ENCODE measurements at places on chromosomes 2 and 18.

- DNase-seq = no peak
Observed at GRCh38 chr18:22101731-22102130, 67.7 kb upstream of the GATA6 start.

GRCh38 chr2:78416625-78417300, 608.7 kb upstream of the REG3G start:
- DNase-seq = no peak

DNA sequence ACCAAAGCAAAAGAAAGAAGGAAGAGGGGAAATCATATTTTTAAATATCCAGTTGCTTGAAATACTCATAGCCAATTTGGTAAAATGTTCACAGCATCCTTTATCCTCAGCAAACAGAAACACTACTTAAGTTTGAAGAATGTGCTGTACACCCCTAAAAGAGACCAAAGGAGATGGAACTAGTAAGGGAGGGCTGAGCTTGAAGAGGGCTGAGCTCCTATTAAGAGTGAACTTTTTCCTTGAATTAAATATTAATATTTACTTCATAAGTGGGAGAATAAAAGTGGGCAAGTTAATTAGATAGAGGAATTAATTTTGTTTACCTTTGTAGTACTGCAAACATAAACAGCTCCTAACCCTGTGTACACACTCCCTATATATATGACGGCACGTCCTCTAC, 7.0 kb downstream of the EVX2 start:
- no peak for DNase-seq

DNA sequence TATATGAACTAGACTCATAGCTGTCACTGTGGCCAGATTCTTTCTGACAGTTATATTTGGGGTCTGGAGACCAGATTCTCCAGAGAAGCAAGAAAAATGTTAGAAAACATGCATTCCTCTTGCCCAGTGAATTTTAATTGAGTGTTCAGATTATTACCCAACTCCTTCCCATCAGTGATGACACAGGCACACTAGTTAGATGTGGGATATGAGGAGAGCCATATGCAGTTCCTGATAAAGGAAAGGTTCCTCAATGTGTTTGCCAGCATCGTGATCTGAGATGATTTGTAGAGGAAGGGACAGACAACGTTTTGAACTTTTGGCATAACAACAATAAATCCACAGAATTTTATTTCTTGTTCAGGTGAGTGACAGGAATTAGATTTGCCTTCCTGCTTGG, 308.6 kb downstream of the PIEZO2 start:
- no peak for DNase-seq

DNA sequence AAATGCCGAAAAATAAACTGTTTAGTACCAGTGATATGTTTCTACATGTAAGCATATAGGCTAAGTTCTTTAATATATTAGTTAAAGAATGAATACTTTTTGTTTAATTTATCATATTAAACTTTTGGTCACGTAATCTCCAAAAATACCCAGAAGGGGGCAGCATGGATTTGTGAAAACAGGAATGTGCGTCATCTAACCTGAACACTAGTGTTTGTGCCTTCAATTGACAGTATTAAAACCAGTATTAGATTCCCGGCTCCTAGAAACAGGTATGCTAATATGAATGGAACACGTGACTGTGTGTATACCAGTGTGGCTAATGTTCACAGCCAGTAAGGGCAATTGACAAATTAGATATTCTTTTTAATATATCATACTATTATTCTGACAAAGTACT, 51.8 kb downstream of the WDR7 start:
- peak; percentile 23 for DNase-seq

GRCh38 chr2:43399515-43400264, 173.3 kb upstream of the ZFP36L2 start:
- no peak for DNase-seq

DNA sequence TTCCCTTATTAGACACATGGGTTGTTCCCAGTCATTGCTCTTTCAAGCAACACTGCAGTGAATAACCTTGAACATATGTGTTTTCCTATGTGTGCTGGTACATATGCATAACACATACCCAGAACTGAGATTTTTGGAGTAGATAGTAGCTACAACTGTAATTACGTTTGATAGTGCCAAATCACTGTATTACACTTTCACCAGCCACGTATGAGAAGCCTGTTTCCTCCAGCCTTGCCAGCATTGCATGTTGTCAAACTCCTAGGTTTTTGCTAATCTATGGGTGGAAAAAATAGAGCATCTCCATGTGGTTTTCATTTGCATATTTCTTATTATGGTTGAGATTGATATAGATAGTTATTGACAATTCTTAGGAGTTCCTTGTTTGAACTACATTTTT, 56.5 kb upstream of the ACSL3 start:
- DNase-seq = no peak

DNA sequence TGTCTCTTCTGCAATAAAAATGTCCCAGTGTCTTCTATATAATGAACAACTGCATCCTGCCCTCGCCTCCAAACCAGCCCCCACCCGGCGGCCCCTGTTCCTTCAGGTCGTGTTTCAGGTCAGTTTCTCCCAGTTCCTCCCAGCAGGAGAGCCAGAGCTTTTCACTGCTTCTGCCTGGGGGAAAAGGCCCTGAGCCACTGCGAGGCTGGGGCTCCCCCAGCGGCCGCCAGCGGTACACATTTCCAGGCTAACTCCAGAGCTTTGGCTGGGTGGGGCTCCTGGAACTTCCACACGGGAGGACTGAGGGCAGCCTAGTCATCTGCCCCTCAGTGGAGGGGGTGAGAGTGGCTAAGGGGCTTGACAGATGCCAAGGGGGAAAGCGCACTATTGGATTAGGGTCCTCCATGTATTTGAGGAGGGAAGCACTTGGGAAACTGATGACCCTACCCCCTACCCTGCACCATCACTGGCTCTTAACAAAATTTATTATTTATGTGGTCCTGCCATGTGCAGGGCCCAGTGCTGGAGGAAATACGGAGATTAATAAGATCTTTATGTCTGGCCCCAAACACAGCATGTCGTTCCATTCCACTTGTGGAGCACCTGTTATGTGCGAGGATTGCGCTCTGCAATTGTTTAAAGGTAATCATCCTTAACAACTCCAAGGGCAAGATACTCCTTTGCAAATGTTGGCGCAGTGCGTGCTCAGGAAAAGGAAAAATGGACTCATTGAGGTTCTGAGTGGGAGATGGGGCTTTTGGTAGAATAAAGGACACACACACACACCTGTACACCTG, 17.3 kb upstream of the CYS1 start:
- peak; percentile 51 for DNase-seq

GRCh38 chr2:113253453-113253852, 25.3 kb downstream of the PAX8 start:
- DNase-seq = no peak

DNA sequence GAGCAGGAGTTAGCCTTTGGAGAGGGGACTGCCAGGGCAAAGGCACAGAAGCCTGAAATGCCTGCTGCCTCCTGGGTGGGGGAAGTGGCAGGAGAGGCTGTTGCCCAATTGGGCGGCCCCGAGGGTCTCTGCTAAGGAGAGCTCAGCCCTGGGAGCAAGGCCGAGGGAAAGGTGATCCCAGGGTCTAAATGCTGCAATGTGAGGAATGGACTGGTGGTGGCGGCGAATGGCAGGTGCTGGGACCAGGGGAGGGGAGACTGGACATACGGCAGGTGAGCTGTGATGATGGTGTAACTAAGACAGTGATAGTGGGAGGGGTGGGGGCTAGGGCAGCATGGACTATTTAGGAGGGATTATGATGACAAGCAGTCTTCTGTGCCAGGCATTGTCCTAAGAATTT, 104.0 kb downstream of the DYSF start:
- no peak for DNase-seq

DNA sequence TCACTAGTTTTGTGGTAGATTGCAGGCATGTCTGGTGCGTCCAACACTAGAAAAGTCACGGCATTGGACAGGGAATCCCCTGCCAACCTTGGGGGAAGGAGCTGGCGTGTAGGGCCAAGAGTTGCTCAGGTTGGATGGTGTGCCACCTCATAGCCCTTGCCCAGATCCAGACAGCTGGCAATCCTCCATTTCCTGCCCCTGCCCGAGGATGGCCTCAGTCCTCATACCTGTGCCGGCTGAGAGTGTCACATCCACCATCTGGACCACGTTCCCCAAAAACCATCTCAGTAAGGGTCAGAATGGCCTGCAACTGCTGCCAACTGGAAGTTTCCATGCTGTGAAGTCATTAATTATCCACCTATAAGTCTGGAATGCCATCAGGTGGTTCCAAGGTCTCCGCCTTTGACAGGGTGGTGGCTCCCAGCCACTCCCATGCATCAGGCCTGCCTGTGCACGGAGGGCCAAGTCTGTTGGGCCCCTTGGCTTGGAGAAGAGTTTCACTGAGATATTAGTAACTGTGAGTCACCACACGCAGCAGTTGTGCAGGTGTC, 55.0 kb downstream of the IMPA2 start:
- DNase-seq = no peak

- peak; percentile 27 for DNase-seq
Observed at GRCh38 chr2:71856773-71857525, 290.7 kb downstream of the CYP26B1 start.

- no peak for DNase-seq
Observed at GRCh38 chr18:76886112-76886511, 63.8 kb downstream of the ZNF236 start.

DNA sequence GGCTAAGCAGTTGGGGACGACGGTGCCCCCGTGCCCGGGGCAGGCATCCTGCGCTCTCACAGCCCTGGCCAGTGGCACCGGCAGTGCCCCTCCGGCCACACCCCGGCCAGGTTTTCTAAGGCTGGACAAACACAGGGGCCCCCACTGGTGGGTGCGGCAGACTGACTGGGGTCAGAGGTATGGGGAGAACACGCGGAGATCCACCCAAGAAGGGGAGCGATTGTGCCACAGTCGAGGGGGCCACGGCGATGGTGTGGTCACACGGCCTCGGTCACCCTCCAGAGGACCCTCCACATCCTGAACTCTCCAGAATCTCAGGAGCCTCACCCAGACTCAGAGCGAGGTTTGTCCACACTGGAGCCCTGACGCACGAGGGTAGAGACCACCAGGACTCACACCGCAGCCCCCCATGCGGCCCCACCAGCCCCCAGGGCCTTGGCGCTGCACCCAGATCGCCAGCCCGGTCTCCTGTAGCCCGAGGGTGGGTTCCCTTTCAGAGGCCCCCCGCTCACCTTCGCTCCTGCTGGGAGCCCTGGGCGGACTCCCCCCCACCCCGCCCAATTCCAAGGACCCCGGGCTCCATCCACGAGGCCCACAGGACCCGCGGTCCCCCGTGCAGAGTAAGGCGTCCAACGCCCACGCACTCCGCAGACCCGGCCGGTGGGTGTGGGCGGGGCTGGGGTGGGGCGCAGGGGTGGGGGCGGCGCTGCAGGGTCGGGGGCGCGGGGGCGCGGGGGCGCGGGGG, 15.2 kb downstream of the PDCD1 start:
- DNase-seq = no peak

DNA sequence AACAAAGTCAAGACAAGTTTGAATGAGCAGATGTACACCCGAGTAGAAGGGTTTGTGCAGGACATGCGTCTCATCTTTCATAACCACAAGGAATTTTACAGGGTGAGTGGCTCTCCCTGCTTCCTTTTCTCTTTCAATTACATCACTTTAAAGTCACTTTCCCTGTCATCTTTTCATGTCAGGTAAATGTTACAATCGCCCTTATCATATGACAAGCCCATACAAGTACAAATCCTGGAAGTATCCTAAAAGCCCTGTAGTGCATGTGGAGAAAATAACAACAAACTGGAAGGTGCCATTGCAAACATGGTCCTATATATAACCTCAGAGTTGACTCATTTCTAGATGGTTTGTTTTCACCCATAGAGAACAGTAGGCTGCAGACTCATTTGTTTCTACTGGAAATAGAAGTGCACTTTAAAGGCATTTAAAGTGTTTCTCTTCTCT, 126.0 kb downstream of the SP100 start:
- DNase-seq = no peak

- DNase-seq = no peak
Observed at GRCh38 chr18:72742002-72742401, 125.8 kb downstream of the NETO1 start.

- peak; percentile 14 for DNase-seq
Observed at GRCh38 chr2:96102596-96103186, 13.7 kb downstream of the ADRA2B start.

DNA sequence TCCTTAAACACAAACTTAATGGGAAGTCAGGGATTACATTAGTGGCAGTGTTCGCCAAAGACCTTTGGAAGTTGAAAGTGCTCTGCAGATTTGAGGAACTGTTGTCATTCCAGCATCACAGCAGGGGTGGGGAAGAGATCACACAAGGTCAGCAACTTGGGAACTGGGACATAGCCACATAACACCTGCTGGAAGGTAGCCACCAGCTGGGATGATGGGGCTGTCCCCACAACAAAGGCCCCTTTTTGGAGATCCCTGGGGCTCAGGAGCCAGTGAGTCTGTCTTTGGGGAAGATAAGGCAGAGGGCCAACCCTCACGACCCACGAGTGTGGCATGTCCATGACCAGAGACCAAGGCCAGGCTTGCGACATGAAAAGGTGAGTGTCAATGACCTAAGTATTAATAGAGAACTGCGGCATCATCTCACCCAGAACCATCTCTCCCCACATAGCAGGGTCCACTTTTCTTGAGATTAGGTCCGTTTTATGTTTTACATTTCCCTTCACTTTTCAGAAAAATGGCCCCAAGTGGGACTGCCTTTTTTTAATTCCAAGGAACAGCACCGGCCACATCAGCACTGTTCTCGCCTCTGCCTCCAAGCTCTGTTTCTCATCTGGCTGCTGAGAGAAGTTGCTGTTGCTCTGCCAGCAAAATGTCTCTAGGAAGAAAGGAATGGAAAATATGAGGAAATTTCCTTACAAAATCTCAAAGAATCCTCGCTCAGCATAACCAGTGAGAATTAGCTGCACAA, 106.9 kb downstream of the GFPT1 start:
- DNase-seq = no peak

- no peak for DNase-seq
Observed at GRCh38 chr2:105371156-105371555, 27.7 kb downstream of the FHL2 start.

DNA sequence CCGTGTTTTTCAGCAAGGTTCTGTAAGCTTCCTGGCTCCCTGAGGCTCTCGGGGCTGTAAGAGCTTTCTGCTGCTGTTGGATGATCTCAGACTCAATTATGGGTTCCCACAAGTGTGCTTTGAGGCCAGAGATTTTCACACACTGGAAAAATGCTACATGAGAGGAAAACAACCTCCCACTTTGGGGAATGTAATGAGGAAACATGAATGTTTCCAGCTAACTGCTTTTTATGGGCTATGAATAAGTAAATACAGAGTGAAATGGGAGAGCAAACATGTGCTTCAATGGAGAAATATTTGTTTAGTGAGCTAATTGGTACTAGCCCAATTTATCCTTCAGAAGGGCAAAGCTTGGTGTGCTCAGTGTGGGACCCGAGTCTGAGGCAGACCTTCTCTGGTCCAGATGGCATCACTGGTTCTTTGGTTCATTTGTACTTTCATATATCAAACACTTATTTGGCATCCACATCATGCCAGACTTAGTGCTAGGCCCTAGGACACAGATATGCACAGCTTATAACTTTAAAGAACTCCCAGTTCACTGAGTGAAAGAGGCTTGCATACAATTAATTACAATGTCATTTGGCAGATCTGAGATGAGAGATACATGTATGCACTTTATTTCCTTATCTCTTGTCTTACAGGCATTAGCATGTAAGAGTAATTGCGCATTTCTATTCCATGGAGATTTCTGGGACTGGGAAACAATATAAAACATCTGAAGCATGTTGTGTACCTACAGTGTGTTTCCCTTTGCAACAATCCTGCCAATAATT, 248.8 kb downstream of the RDH14 start:
- no peak for DNase-seq

- DNase-seq = no peak
Observed at GRCh38 chr18:13566941-13567746, 159.2 kb downstream of the FAM210A start.

GRCh38 chr2:206993964-206994363, 54.6 kb downstream of the CPO start:
- DNase-seq = no peak

- DNase-seq = peak; percentile 55
Observed at GRCh38 chr2:237662671-237663093, 35.3 kb downstream of the LRRFIP1 start.

All from activated naive CD4-positive, alpha-beta T cell treated with anti-CD3 and anti-CD28 coated beads, Interleukin-2, amount 10 ng/mL, durations not matched to agents 7 days and 5 days (primary cell).